ENCODE measurements at places on chromosomes 7 and 10.
A peak's percentile ranks its signal among the peaks of the same experiment; 100 is the strongest.

GRCh38 chr10:130746311-130746710, 565.2 kb downstream of the TCERG1L start:
- DNase-seq, result no peak

DNA sequence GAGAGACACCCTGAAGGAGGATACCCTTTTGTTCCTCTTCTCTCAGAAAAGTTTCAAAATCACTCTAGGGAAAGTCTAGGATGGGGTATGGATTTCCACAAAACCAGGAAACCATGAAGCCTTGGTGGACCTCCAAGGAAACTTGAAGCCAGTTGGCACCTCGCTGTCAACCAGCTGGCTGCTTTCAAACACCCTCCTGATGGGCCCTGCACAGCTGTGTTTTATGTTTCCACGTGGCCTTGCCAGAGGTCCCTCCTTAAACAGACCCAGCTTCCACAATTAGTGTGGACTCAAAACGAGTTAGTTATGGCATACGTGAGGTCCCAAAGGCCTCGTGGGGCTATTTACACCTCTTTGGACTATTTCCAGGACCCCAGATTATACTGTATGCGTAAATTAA, 5.9 kb downstream of the PPP1R3A start:
- no peak for DNase-seq

DNA sequence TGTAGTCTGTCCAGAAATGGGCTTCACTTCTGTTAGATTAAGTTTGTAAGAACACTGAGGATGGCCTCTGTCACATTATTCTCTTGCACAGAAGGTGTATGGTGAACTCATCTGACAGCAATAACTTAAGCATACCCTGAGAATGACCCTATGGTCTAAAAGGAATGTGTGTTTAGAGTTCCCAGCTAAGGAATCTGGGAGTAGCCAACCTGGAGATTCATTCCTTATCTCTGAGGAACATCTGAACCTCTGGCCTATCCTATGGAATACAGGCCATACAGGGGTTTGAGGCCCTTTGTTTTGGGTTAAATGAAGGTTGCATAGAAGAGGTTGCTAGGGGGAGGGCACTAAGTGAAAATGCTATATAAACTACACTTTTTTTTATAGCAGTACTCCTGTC, 41.4 kb downstream of the LAMB4 start:
- no peak for DNase-seq

DNA sequence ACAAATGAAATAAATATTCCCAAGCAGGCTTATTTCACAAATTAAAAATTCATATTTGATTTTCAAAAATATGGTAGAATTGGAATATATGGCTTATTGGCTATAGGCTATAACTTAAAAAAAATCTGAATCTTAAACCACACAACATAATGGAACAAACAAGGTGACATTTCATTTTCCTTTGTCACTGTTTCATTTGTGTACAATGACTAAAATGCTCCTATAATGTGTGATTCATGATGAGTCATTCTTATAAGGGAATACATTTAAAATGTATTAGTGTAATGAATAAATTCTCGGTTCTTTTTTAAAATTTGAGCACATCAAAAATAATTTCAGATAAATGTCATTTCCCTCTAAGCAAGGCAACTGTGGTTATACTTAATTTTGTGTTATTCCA, 148.0 kb upstream of the ANK3 start:
- DNase-seq, result peak; percentile 2

GRCh38 chr10:102460836-102461186, 9.5 kb upstream of the C10orf95 start:
- no peak for DNase-seq

GRCh38 chr10:24850727-24851296, 101.6 kb downstream of the PRTFDC1 start:
- DNase-seq, result no peak

DNA sequence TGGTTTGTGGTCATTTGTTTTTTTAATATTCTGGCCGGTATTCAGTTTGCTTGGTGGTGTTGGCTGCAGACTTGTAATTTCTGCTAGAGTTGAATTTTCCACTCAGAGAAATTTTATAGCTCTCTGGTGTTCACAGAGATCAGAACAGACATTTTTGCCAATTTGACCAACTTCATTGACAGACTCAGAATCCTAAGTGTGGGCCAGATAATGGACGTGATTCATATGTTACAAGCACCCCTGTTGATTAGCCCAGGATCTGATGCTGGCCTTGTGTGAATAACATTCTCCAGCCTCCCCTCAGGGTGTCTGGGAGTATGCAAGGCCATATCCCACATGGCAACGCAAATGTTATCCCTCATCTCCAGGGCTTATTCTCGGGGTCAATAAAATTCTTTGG, 283.8 kb downstream of the C7orf25 start:
- DNase-seq, result no peak

DNA sequence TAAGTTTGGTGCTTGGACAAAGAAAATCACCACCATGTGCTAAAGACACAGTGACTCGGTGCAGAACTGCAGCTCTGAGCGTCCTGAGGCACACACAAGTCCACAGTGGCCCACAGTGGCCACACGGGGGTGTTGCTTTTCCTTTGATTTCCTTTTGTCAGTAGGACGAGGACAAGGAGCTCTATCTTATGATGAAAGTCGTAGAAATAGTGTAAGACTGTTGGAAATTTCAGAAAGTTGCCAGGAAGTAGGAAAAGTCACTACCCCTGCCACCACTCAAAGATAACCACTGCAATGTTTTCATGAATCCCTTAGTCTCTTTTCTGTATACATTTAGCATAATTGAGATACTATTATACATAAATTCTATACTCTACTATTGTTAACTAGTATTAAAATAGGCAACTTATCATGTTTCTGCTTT, 146.0 kb downstream of the TNS3 start:
- DNase-seq, result no peak

All from CD4-positive, alpha-beta T cell treated with Interleukin-2 at 100 ng/mL for 4 hours (primary cell).